Stimulated activated CD8-positive, alpha-beta memory T cell treated with anti-CD3 and anti-CD28 coated beads, Interleukin-4, amount 100 ng/mL, for 4 hours (primary cell): ENCODE measurements at places on chromosomes 2 and 18.

DNA sequence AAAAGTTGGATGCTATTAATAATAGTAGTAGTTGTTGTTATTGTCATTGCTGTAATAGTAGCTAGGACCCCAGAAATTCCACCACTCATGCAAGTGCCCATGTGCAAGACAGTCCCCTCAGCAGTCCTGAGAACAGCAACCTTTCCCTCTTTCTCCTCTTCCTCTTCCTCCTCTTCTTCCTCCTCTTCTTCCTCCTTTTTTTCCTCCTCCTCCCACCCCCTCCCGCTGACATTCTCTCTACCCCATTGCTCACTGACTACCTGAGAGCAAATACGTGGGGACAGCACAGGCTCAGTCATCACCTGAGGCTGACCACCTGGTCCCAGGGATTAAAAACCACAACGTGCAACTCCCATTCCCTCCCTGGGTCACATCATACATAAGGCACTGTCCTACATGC lies 41.8 kb downstream of the SMAD7 start:
- DNase-seq, result no peak

- no peak for DNase-seq
These were observed 1.4 kb downstream of the CYRIA start for GRCh38 chr2:16664052-16664731.

- no peak for DNase-seq
These were observed 494.8 kb downstream of the CMPK2 start for GRCh38 chr2:6370753-6371551.

DNA sequence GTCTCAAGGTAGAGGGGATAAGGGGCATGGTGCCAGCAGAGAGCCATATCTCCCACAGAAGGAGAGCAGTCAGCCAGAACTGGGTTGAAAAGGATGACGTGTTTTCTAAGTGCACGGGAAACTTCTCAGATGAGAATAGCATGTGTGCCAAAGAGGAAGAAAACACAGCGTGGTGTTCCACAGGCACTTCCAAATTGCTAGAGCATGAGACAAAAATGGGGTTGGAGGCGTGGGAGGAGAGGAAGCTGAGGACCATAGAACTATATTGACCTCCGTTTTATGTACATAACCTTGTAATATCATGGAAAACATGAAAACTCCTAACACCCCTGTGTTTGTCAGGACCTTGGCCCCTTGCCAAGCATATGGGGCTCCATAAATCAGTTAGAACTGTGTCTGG lies 682.7 kb upstream of the RAB6C start:
- no peak for DNase-seq

- no peak for DNase-seq
These were observed 11.8 kb downstream of the RDH14 start for GRCh38 chr2:18548621-18549020.

DNA sequence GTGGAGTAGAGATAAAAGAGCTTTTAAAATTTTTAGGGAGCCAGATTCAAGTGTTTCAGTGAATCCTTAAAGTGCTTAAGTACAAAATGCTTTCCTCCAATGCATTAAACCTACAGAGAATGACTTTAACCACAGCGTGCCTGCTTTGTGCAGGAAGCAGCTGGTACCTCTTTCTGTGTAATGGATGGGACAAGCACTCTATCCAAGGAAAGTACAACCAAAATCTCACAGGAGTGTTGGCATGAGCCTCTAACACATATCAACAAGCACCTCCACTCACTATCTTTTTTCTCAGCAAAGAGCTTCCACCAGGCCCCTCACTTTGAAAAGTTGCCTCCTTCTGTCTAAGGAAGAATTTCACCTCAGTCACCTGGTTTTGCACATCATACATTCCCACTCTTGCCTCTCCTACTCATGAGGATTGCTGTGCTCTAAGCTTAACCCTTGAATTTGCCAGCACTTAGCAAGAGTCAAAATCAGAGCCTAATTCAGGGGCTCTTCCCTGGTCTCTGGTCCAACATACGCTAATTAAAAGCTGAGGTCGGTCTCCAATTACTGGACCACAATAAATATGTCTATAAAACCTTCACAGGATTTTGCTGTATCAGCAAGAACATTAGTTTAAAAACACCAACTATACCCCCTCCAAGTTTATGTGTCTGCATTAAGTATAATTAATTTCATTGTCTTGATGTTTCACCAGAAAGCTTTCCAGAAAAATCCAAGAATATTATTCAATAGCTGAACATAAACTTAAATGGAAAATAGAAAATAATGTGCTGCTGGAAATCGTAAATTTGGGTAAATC lies 68.9 kb downstream of the ZNF521 start:
- no peak for DNase-seq
